ENCODE measurements at places on chromosomes 7 and 10.

- no peak for DNase-seq
Measured at GRCh38 chr7:126948664-126949063, 304.1 kb downstream of the GRM8 start.

GRCh38 chr7:1768832-1769231 lies 98.8 kb downstream of the ELFN1 start:
- DNase-seq, result peak; percentile 34

DNA sequence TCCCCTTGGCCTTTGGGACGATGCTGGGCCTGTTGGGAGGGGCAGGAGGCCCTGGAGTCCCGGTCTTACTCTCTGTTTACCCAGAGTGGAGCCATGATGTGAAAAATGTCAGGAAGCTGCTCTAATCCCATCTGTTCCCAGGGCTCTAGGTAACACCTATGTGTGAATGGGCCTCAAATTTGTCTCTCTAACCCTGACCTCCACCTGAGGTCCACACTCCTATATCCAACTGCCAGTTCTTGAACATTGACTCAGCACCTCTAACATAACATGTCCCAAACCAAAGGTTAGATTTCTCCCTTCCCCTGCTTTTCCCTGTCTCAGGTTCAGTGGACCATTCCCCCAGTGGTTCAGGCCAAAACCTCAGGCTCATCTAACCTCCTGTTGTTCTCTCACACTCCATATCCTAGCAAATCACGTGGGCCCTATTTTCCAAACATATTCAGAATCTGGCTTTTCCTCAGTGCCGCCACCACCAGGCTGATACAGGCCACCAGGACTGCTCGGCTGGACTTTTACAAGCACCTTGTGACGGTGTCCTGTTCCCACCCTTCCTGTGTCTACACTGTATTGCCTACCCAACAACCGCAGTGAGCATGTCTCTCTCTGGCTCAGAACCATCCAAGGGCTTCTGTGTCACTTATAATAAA lies 130.6 kb downstream of the ATXN7L1 start:
- no peak for DNase-seq

DNA sequence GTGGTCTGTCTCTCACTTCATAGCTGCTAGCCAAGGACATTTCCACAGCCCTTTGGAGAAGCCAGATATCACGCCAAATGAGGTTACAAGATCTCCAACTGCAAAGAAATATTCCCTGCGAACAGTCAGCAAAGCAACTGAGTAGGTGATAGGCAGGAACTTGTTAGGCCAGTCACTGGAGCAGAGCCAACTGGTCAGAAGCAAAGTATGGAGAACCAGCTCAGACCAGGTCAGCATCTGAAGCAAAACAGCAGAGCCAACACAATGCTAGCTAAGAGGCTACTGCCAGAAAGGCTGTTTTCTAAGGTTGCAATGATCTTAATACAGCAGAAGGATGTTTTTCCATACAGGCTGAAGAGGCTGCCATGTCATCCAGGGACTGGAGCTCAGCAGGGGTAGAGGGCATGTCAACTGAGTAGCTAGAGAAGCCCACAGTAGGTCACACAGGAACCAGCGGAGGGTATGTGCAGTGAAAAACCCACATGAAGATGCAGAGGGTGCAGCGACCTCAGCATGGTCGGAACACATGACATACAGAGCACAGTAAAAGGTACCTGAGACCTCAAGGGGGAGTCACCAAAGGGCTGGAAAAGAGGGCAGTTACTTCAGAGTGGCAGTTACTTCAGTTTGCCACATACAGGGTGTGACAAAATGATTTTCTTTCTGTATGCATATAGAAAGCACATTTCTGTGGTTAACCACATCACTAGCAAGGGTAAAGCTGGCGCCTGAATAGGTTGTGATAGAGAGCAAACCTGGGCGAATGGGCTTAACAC lies 8.9 kb downstream of the SEC31B start:
- DNase-seq, result no peak

DNA sequence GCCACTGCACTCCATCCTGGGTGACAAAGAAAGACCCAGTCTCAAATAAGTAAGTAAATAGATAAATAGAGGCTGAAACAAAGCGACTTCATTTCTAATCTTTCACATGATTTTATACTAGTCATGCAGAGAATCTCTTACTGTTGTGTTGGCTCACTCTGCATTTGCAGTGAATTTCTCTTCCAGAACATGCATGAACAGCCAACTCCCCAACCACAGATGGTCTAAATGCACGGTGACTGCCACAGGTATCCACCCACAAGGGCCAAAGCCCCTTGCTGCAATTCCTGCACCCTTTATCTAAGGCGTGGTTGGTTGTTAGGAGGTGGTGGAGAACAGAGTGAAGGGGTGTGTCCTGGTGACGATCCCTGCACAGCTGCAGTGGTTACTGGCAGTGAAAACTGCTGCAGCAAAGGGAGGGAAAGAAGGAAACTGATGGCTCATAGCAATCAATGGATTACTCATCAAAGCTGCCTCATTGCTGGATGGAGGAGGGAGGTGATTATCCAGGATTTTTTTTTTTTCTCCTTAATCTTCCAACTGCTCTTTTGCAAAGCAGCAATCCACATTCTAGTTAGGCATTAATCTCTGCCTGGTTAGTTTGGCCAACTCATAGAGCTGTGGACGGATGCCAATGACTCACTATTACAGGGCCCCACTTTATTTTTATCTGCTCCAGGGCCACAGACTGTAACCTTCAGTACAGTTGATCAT lies 50.6 kb downstream of the PRTFDC1 start:
- DNase-seq, result no peak

- DNase-seq, result no peak
Measured at GRCh38 chr7:138519061-138519798, 59.2 kb downstream of the TRIM24 start.

DNA sequence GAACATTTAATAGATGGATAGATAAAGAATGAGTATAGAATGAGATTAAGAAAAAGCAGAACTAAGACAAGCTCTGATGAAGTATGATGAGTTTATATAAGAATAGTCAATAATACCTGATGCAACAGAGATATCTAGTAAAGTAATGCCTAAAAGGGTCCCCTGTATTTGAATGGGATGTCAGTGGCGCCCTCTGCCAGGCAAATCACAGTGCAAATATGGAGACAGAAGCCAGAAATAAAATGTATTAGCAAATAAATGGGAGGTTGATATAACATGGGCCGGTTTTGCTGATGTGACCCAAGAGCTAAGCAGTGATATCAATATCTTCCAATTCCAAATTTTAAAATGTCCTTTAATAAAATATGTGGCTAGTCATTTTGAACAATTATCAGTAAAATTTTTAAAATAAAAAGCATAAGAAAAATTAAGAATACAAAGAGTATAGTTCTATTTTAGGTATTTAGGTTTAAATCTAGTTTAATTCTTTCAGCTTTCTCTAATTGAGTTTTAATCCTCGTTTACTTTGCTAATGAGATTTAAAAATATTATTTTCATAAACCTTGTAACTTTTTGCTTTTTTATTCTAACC lies 62.6 kb downstream of the ADK start:
- DNase-seq, result no peak

GRCh38 chr10:125200396-125200795 lies 40.0 kb upstream of the CTBP2 start:
- DNase-seq, result no peak

- DNase-seq, result no peak
Measured at GRCh38 chr10:128035557-128035973, 90.7 kb downstream of the MKI67 start.

GRCh38 chr10:117530791-117531190 lies 11.8 kb upstream of the EMX2 start:
- DNase-seq, result no peak

- DNase-seq, result no peak
Measured at GRCh38 chr10:3330663-3331062, 158.1 kb upstream of the PITRM1 start.

DNA sequence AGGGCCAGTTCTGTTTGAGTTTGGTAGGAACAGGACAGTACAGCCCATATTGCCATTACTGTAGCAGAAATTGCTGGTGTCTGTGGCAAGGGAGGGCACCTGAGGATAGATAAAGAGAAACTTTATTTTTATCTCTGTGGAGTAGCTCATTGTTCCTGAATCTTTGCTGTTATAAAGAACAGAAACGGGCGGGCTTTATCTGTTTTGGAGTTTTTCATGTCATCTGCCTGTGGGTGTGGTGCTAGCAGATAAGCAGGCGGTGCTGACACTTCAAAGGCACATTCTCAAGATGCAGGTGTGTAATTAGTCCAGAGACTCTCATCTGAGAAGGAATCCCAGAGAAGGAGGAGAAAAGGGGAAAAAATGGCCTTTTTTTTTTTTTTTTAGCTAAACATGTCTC lies 11.5 kb downstream of the ZNF273 start:
- no peak for DNase-seq

DNA sequence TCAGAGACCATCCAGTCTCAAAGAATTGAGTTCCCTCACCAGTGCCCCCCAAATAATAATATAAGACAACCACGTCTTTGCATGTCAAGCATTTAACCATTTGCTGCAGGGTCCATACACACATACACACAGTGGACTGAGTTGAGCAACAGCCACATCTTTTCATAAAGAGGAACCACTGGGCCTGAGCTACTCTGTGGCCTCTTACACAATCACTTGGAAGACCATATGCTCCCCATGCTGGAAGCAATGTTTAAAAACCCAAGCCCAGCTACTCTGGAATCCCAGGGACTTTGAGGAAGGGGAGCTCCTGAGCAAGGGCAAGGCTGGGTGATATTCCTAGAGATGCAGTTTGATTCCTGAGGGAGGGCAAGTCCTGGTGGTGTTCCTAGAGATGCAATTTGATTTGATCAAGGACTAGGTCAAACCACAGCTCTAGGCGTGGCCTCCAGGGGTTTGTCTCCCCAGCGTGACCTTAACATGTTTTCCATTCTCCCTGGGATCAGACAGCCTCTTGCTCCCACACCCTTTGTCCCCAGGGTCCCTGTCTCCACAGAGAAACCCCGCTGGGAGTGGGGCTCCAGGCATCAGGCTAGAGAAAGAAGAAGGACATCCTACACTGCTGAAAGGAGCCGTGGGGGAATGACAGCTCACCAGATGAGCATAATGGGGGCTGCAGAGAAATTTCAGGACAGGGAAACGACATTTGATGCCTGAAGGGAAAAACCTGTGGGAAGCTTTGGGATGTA lies 376.2 kb upstream of the MGMT start:
- peak; percentile 58 for DNase-seq

- DNase-seq, result no peak
Measured at GRCh38 chr10:80684259-80684658, 146.6 kb downstream of the SH2D4B start.

- peak; percentile 37 for DNase-seq
Measured at GRCh38 chr7:72465521-72465920, 53.4 kb upstream of the CALN1 start.

DNA sequence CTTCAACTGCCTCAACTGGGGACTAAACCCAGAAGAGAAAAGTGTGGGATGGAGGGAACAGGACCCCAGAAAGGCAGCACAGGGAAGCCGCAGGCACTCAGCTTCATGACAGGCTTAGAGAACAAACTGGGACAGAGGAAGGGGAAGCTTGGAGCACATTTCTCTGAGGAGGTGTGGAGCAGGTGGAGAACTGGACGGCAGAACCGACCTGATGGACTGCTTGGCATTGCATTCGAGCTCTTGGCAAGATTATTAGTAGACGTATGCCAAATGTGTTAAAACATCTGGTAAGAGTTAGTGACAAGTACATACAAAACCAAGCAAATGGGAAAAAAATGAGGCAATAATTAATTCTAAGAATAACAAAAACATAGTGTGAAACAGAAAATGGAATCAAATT lies 335.7 kb downstream of the SFMBT2 start:
- DNase-seq, result no peak

DNA sequence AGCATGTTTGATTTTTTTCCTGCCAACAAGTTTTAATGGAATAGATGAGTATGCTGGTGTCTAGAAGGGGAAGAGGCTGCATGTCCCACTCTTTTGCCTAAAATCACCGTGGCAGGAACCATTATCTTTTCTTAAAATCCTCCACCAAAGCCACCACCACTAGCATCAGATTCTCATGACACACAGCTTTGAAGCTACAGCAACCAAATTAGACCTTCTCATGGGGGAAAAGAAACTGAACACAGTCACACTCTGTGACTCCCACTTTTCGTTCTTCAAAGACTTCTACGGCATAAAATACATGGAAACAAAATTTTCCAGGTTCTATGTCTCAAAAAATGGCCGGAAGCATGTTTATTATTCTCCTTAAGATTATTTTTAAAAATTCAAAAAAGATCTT lies 81.8 kb downstream of the SGMS1 start:
- DNase-seq, result no peak

DNA sequence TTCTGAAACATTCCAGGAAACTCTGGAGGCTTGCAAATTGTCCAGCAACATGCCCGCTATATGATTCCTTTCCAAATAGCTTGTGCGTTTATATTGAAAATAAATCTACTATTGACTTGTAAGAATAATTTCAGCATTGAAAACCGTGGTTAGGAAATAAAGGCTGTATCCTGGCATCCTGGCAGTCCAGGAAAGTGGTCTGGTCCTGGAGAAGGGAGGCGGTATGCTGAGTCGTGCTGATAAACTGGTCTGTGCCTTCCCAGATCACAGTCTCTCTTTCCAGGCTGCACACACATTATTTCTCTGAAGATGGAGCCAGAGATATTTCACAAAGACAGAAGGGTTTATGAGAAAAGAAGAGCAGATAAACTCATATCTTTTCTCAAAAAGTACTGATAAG lies 350.1 kb upstream of the COBL start:
- DNase-seq, result no peak

DNA sequence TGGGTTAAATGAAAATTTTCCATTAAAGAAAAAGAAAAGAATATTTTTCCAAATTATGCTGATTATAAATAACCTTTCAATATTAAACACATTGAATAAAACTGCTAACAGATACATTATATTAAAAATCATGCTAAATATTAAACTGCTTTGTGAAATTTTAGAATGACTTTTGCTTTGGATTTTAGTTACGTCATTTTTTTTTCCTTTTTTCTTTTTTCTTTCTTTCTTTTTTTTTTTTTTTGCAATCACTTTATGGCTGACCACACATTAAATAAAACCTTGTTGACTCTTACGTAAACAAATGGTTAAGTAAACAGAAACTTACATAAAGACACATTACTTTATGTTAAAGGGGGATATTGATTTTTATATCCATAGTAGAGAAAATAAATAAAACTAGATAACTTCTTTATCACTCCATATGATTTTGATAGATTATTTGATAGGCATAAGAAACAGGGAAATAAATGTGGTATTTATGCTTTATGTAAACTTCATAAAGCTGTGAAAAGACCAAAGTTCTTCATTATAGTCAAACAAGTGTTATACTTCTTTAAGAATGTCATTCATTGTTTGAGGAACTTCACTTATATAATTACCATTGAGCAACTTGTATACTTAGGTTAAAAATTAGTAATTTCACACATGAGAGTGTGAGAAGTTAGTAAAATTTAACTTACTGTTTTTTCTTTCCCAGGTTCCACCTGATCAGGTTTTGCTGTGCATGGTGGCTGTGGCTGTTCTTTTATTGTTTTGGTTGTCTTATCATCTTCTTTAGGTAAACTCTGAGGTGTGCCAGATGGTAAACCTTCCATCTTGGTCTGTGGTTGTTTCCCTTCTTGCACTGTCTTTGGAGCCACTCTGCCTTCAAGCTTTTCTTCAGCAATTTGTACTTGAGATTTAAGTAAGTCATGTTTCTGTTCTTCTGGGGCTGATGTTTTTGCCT lies 197.3 kb downstream of the PCLO start:
- no peak for DNase-seq
